ENCODE measurements at places on chromosomes 3 and 15. TPM values are rescaled to one million over a fixed set of nuclear protein-coding genes. Genes with fewer than 3 reads are reported as not detected.

The ROPN1 gene
- total RNA-seq: not detected

The ANKRD34C gene
- total RNA-seq: not detected

The GOLGA8J gene
- total RNA-seq: not detected

The EDC3 gene
- 50.9 TPM for total RNA-seq

The EFL1 gene
- total RNA-seq: 14.3 TPM

The ZDHHC19 gene
- total RNA-seq: not detected

The C2CD4A gene
- 0.11 TPM for total RNA-seq

The ROPN1B gene
- not detected for total RNA-seq

The ANKDD1A gene
- total RNA-seq: 1.3 TPM

The NTRK3 gene
- total RNA-seq: not detected

The ALDH1A3 gene
- total RNA-seq: 6.6 TPM

DNA sequence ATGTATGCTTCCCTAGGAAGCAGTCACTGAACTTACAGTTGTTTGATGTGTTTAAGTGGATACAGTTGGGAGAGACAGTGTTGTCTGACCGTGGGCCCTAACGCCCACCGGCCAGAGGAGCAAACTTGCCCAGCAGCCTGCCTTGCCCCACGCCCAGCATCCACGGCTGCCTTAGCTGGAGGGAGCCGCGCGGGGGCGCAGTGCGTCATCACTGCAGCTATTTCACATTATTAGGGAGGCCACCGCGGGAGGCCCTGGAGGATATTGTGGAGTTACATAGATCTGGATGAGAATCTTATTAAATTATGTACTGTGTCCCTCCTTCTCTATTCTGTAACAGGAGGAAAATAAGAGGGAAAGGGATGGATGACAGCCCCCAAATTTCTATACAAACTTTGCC, 267.2 kb downstream of the GABRG3 start:
- no peak overlapping the region for H3K27ac ChIP-seq
- no peaks in the 10 kb centered on the region for H3K36me3 ChIP-seq
- no peak for DNase-seq
- H3K27me3 ChIP-seq: no peaks in the 10 kb centered on the region
- peaks cover 13% of the 10 kb centered on the region for H3K4me1 ChIP-seq

DNA sequence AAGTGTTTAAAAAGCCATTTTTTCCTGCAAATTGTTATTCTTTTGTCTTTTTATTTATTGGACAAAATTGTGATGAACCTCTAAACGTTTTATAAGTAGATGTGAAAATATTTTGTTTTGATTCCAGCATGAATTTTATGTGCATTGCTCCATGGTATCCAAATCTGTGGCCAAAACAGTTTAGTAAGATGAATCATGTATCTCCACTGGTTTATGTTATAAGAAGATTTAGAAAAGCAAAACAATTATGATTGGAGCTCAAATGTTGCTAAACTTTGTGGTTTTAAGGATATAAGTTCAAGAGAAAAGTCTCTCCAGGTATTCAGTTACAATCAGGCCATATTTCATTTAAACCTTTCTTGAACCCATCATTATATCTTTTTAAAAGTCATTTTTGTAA, 80.9 kb downstream of the NECTIN3 start:
- H3K27ac ChIP-seq: no peak overlapping the region
- H3K4me1 ChIP-seq: peaks cover 11% of the 10 kb centered on the region
- H3K36me3 ChIP-seq: peaks cover 1% of the 10 kb centered on the region
- DNase-seq: no peak
- no peak overlapping the region for H3K4me3 ChIP-seq

- DNase-seq: peak; percentile 36
- H3K4me3 ChIP-seq: no peak overlapping the region
- no peaks in the 10 kb centered on the region for H3K27me3 ChIP-seq
- H3K36me3 ChIP-seq: no peaks in the 10 kb centered on the region
Observed at GRCh38 chr3:176714034-176714433, 483.2 kb downstream of the TBL1XR1 start.

GRCh38 chr15:69074001-69074842, 59.7 kb downstream of the NOX5 start:
- H3K4me3 ChIP-seq: peak overlapping the region; percentile 79
- H3K27me3 ChIP-seq: no peaks in the 10 kb centered on the region
- peak; percentile 64 for DNase-seq
- no peak overlapping the region for H3K27ac ChIP-seq
- no peaks in the 10 kb centered on the region for H3K36me3 ChIP-seq

DNA sequence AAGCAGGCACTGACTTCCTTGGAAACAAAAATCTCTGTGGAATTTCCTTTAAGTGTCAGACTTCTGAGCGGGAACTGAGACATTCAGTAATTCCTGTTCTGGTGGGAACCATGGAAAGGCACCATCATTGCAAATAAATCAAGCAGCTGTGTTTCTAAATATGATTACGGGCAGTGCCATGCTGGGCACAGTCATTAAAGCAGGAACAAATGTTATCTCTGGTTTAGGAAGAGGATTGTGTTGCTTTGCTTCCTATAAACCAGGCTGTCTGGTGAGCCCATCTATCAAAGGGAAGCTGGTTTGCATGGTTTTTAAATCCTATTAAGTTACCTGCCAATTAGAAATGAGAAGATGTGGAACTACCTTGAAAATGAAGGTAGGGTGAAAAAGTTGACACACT, 86.7 kb downstream of the EBLN2 start:
- peaks cover 31% of the 10 kb centered on the region for H3K4me1 ChIP-seq
- no peak overlapping the region for H3K4me3 ChIP-seq
- H3K27ac ChIP-seq: peak overlapping the region; percentile 63
- no peak for DNase-seq
- no peaks in the 10 kb centered on the region for H3K27me3 ChIP-seq

- no peaks in the 10 kb centered on the region for H3K36me3 ChIP-seq
- H3K4me1 ChIP-seq: no peaks in the 10 kb centered on the region
- DNase-seq: no peak
- no peaks in the 10 kb centered on the region for H3K27me3 ChIP-seq
- H3K27ac ChIP-seq: no peak overlapping the region
Observed at GRCh38 chr3:159028706-159029105, 226.9 kb downstream of the MFSD1 start.

GRCh38 chr3:9158865-9159630, 90.4 kb downstream of the SRGAP3 start:
- no peaks in the 10 kb centered on the region for H3K36me3 ChIP-seq
- no peak overlapping the region for H3K4me3 ChIP-seq
- peaks cover 11% of the 10 kb centered on the region for H3K4me1 ChIP-seq

DNA sequence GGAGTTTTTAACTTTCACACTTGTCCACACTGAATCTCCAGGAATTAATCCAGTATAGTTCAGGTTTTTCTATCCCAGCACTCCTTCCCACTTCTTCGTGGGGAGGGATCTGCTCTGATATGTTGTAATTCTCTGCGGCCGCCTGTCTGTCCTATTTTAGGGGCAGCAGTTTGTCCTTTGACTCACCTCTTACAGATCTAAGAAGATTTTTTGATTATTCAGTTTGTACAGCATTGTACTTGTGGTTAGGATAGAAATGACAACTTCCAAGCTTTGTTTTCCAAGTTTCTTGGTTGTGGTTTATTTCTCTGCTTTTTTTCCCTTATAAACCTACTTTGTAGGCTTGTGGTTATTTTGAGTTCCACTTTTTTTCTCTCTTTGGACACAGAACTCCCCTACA, 601.7 kb downstream of the SI start:
- no peak for DNase-seq
- no peaks in the 10 kb centered on the region for H3K36me3 ChIP-seq
- H3K27me3 ChIP-seq: no peaks in the 10 kb centered on the region
- H3K4me1 ChIP-seq: no peaks in the 10 kb centered on the region

- no peaks in the 10 kb centered on the region for H3K36me3 ChIP-seq
- H3K27ac ChIP-seq: peak overlapping the region; percentile 86
- no peak for DNase-seq
- peaks cover 29% of the 10 kb centered on the region for H3K4me1 ChIP-seq
Observed at GRCh38 chr15:98651036-98651481, 2.7 kb downstream of the IGF1R start.

DNA sequence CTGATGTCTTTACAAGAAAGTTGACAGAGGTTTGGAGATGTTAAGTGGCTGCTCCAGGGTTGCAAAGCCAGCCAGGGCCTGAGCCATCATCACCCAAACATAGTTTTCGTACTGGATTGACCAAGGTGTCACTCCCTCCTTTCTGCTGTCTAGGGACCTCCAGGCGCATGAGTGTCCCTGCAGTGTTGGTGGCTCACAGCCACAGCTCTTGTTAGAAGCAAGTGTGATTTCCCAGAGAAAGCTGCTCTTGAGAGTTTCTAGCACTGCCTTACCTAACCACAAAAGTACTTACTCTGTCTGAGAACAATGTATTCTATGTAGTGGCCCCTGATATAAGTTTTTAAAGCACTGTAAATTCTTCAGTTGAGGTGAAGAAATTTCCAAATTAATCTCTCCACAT, 144.1 kb downstream of the SOX2 start:
- peaks cover 24% of the 10 kb centered on the region for H3K4me1 ChIP-seq
- peak overlapping the region; percentile 22 for H3K27ac ChIP-seq
- no peaks in the 10 kb centered on the region for H3K36me3 ChIP-seq
- no peak for DNase-seq

DNA sequence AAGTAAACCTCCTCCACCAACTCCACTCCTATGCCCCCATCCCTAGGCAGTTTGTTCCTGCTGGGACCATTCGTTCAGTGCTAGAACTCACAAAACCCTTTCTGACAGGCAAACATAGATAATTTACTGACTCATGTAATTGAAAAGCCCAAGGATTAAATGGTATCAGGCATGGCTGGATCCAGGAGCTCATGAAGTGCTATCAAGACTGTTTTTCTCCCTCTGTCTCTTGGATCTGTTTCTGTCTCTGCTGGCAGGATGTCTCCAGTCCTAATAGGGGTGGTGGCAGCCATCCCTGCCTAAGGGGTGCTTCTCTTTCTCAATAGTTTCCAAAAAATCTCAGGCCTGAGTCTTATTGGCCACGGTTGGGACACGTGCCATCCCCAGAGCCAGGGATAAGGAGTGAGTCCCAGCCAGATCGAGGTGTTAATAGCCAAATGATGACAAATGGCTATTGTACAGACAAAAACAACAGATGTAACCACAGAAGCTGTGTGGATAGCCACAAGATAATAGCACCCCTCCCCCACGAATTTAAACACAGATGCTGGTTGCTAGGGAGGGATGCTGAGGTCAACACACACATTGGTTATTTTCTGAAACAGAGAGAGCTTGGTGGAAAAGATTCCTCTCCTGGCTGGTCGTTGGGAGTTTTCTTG, 168.6 kb downstream of the SHQ1 start:
- peaks cover 11% of the 10 kb centered on the region for H3K4me1 ChIP-seq
- H3K4me3 ChIP-seq: no peak overlapping the region
- no peaks in the 10 kb centered on the region for H3K36me3 ChIP-seq
- DNase-seq: no peak

DNA sequence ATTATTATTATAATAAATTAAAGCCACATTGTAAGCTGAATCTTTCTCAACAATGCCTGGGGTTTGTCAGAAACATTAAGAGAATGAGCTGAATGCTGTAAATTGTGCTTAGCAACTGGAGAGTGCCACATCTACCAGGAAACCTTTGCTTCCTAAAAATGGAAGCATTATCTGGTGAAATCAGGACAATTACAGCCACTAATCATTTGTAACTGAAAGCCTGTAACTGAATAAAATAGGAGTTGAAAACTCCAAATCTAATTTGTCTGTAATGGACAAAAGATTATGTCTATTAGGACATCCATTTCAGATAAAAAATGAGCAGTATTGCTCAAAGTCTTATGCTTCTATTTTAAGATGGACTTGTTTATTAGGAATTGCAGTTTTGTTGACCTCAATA, 32.2 kb downstream of the EIF1B start:
- no peaks in the 10 kb centered on the region for H3K36me3 ChIP-seq
- H3K4me1 ChIP-seq: no peaks in the 10 kb centered on the region
- no peak for DNase-seq
- no peaks in the 10 kb centered on the region for H3K27me3 ChIP-seq

DNA sequence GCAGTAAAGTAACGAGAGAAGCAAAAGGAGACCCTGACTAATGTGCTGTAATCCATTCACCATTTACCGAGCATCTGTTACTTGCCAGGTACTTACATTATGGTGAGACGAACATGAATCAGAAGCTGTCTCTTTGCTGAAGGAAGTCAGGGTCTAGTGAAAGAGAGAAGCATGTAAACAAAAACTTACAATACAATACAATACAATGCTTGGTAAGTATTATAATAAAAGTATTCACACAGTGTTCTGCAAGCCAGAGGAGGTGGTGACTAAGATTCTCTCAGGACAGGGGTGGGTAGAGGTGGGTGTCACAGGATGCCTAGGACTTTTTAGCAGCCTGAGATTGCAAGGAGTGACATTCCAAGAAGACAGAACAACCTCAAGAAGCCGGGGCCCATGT, 50.2 kb upstream of the MGA start:
- H3K4me1 ChIP-seq: peaks cover 32% of the 10 kb centered on the region
- H3K4me3 ChIP-seq: no peak overlapping the region
- no peaks in the 10 kb centered on the region for H3K27me3 ChIP-seq
- no peaks in the 10 kb centered on the region for H3K36me3 ChIP-seq
- H3K27ac ChIP-seq: peak overlapping the region; percentile 1

GRCh38 chr3:128547368-128547987, 54.5 kb upstream of the GATA2 start:
- DNase-seq: no peak
- no peaks in the 10 kb centered on the region for H3K27me3 ChIP-seq
- H3K36me3 ChIP-seq: no peaks in the 10 kb centered on the region
- H3K4me1 ChIP-seq: no peaks in the 10 kb centered on the region
- H3K4me3 ChIP-seq: no peak overlapping the region
- no peak overlapping the region for H3K27ac ChIP-seq

DNA sequence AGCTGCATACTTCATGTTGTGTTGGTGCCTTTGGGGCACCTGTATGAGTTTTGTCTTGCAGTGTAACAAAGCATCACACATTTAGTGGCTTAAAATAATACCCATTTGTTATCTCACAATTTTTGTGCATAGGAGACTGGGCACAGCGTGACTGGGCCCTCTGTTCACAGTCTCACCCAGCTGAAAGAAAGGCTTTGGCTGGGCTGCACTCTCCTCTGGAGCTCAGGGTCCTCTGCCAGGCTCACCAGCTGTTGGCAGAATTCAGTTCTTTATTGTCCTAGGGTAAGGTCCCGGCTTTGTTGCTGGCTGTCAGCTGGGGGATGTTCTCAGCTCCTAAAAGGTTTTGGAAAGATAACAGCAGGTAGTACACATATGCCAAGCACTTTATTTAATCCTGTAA, 263.3 kb downstream of the CLSTN2 start:
- H3K4me1 ChIP-seq: peaks cover 7% of the 10 kb centered on the region
- H3K36me3 ChIP-seq: no peaks in the 10 kb centered on the region
- no peaks in the 10 kb centered on the region for H3K27me3 ChIP-seq
- H3K27ac ChIP-seq: no peak overlapping the region
- no peak for DNase-seq

GRCh38 chr15:38843051-38843501, 278.5 kb upstream of the RASGRP1 start:
- no peaks in the 10 kb centered on the region for H3K36me3 ChIP-seq
- no peak overlapping the region for H3K27ac ChIP-seq
- H3K4me1 ChIP-seq: no peaks in the 10 kb centered on the region

- no peaks in the 10 kb centered on the region for H3K27me3 ChIP-seq
- no peak for DNase-seq
- no peak overlapping the region for H3K27ac ChIP-seq
- H3K4me3 ChIP-seq: no peak overlapping the region
Observed at GRCh38 chr15:82832601-82833361, 23.4 kb downstream of the WHAMM start.

Measured in Caco-2 (cell line).